ENCODE measurements at places on chromosomes 11 and 22.

DNA sequence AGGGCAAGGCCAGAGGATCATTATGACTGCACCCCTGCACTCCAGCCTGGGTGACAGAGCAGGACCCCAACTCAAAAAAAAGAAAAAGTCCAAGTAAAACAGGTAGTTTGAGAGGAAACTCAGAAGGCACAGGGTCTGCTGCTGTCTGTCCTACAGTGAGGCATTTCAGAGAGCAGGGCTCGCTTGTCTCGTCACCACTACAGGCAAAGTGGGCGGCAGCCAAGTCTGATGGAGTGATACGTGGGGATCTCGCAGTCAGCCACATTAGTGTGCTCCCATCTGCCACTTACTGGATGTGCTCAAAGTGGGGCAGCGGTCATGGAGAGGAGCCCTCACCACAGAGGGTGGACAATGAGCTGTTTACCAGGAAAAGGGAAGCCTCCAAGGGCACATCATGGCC is 42.1 kb downstream of the PI4KA start:
- DNase-seq: no peak

- DNase-seq: no peak
These were observed 95.7 kb upstream of the NNMT start for GRCh38 chr11:114200351-114201133.

DNA sequence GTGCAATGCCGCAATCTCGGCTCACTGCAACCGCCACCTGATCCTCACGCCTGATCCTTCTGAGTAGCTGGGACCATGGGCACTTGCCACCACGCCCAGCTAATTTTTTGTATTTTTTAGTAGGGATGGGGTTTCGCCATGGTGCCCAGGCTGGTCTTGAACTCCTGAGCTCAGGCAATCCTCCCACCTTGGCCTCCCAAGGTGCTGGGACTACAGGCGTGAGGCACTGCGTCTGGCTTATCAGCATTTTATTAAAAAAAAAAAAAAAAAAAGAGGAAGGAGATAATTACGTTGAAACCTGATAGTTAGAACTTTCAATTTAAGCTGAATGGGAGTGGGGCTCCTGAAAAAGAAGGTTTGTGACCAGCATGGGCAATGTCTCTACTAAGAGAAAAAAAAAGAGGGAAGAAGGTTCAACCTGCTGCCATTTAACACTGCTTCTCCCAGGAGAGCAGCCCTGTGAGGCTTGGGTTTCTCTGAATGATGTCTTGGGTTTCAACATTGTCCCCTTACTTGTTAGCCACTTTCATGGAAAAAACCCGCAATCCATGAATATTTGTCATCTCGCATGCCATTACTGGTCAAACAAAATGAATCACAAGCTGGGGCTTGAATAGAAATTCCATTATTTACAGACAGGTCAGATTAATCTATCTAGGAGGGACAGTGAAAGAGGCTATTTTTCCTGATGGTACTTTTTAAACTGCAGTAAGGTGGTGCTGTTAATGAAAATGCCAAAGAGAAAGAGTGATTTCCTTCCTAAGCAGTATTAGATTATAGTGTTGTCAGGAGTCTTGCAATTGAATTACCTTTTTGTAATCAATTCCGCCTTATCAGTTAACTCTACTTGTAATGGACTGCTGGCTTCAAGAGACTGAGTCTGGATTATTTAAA is 72.5 kb downstream of the PACS1 start:
- DNase-seq: no peak

- no peak for DNase-seq
These were observed 45.8 kb upstream of the MMP7 start for GRCh38 chr11:102576350-102576749.

GRCh38 chr11:70733327-70734325 is 335.3 kb downstream of the CTTN start:
- DNase-seq: no peak

- no peak for DNase-seq
These were observed 58.1 kb upstream of the PPP6R3 start for GRCh38 chr11:68402355-68403031.

All from stimulated activated CD4-positive, alpha-beta T cell treated with anti-CD3 and anti-CD28 coated beads, TNF-alpha, amount 100 ng/mL, for 24 hours (primary cell).